ENCODE measurements at places on chromosomes 6 and 20. TPM values are rescaled to one million over a fixed set of nuclear protein-coding genes. Genes with fewer than 3 reads are reported as not detected.

DNA sequence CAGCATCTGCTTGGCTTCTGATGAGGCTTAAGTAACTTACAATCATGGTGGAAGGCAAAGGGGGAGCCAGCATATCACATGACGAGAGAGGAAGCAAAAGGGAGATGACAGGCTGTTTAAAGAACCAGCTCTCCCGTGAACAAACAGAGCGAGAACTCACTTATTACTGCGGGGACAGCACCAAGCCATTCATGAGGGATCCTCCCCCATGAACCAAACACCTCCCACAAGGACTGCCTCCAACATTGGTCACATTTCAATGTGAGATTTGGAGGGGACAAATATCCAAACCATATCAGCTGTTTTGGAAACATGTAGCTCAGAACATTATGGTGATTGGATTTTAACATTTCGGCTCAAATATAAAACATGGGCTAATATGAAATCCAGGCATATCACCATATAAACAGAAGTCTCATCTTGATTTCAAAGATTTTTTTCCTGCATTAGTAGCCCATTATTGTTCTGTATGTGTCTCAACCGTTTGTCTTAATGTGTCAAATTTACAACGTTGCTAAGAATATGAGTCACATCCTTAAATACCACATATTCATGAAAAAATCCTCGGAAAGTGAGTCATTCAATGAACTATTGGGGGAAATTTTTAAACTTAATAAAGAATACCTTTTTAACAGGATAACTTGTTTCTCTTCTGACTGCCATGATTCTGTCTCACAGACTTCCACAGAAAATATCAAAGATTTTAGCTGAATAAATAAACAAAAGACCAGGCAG lies 894.3 kb downstream of the TFAP2A start:
- DNase-seq = no peak
- no peaks in the 10 kb centered on the region for H3K36me3 ChIP-seq
- no peaks in the 10 kb centered on the region for H3K4me1 ChIP-seq
- H3K27ac ChIP-seq = no peak overlapping the region

DNA sequence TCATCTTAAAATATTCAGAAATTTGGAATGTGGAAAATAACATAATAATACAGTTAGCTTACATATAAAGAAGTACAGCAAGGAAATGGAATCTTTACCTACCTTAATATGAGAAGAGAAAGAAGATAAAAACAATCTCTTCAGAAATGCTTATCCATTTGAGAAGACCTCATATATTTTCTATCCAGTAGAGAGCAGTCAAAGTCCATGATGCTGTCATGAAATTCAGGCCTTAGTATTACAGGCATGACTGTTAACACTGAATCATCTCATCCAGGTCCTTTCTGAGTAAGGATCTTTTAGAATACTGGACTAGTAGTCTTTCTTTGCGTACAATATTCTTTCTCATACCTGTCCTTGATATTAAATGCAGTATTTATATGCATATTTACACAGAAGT lies 713.4 kb downstream of the CD109 start:
- no peaks in the 10 kb centered on the region for H3K27me3 ChIP-seq
- no peak overlapping the region for H3K4me3 ChIP-seq
- no peaks in the 10 kb centered on the region for H3K4me1 ChIP-seq
- DNase-seq = no peak
- H3K36me3 ChIP-seq = no peaks in the 10 kb centered on the region
- no peak overlapping the region for H3K27ac ChIP-seq

GRCh38 chr20:49166534-49167449 lies 21.3 kb downstream of the STAU1 start:
- peak overlapping the region; percentile 84 for H3K27ac ChIP-seq
- H3K27me3 ChIP-seq = no peaks in the 10 kb centered on the region
- peaks cover 34% of the 10 kb centered on the region for H3K36me3 ChIP-seq
- peak overlapping the region; percentile 49 for H3K4me3 ChIP-seq
- no peak for DNase-seq

GRCh38 chr6:143323729-143324470 lies 126.6 kb downstream of the ADAT2 start:
- no peak overlapping the region for H3K4me3 ChIP-seq
- no peaks in the 10 kb centered on the region for H3K27me3 ChIP-seq
- no peak overlapping the region for H3K27ac ChIP-seq
- H3K36me3 ChIP-seq = no peaks in the 10 kb centered on the region
- DNase-seq = no peak
- no peaks in the 10 kb centered on the region for H3K4me1 ChIP-seq

VGLL2 gene
- total RNA-seq = not detected
